ENCODE measurements at places on chromosomes 7 and 10.
A peak's percentile ranks its signal among the peaks of the same experiment; 100 is the strongest.

DNA sequence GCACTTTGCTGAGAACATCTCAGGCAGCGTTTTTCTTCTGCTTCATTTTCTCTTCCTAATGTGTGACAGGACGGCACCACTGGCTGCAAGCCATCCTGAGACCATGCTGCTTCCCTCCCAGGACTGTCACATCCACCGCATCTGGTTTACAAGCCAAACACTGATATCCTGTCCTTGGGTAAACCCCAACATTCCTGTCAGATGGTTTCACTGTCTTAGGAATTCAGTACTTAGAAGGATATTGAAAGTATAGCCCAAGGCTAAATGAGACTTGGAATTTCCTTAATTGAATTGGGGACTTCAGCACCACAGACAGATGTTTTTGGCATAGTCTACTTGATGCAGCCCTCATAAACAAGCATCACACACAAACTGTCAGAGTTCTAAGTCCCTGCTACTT is 74.2 kb upstream of the PLXNA4 start:
- H3K27me3 ChIP-seq = no peaks in the 10 kb centered on the region
- no peak overlapping the region for H3K27ac ChIP-seq
- H3K36me3 ChIP-seq = no peaks in the 10 kb centered on the region
- DNase-seq = no peak
- no peak overlapping the region for H3K4me3 ChIP-seq

DNA sequence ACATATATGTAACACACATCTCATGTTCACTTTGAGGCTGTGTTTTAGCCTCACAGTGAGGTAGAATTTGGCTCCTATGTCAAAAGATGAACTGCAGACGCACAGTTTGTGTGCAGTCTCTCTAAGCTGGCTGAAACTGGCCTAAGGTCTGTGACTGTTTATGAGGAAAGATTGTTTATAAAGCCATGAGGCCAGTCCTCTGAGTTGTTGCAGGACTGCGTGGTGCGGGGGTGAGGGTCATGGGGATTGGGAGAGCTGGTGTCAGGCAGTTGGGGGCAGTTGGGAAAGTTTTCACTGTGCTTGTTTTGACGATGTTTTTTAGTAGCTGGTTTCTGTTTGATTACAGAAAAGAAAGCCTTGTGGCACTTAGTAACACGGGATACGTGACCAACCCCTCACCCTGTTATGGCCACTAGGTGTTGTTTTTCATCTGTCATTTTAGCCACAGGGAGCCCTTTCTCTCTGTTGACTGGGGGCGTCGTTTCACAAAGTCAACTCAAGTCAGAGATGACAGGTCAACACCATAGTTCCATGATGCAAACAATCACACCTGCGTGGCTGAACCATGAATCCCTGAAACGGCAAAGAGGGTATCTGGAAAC is 310.9 kb downstream of the CCDC3 start:
- H3K27ac ChIP-seq = no peak overlapping the region
- no peak overlapping the region for H3K4me3 ChIP-seq
- no peaks in the 10 kb centered on the region for H3K36me3 ChIP-seq
- no peaks in the 10 kb centered on the region for H3K27me3 ChIP-seq
- no peaks in the 10 kb centered on the region for H3K4me1 ChIP-seq

DNA sequence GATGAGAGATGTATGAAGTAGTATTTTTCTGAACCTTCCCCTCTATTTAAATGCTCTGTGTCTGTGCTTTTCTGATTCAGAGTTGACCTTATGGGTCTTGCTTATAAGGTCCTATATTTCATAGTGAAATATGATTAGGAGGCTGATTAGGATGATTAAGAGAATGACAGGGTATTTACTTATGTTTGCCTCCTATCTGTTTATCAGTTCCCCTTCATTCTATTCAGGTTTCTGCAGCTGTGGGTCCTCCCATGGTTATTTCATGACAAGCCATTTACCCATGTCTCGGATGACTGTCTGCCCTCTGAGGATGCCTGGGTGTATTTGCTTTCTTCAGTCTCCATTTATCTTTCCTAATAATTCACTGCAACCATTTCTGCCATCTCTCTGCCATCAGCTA is 16.9 kb downstream of the RPA3 start:
- DNase-seq = no peak
- H3K4me3 ChIP-seq = no peak overlapping the region
- H3K27me3 ChIP-seq = no peaks in the 10 kb centered on the region
- no peak overlapping the region for H3K27ac ChIP-seq

GRCh38 chr10:85643845-85644525 is 722.6 kb downstream of the GRID1 start:
- H3K36me3 ChIP-seq = no peaks in the 10 kb centered on the region
- no peak for DNase-seq
- no peaks in the 10 kb centered on the region for H3K27me3 ChIP-seq

GRCh38 chr10:78331391-78331922 is 297.8 kb downstream of the RPS24 start:
- peak overlapping the region; percentile 67 for H3K27ac ChIP-seq
- H3K4me3 ChIP-seq = no peak overlapping the region
- no peaks in the 10 kb centered on the region for H3K27me3 ChIP-seq

GRCh38 chr10:14740684-14741247 is 33.9 kb downstream of the FAM107B start:
- H3K4me3 ChIP-seq = no peak overlapping the region
- H3K4me1 ChIP-seq = peaks cover 38% of the 10 kb centered on the region
- no peaks in the 10 kb centered on the region for H3K27me3 ChIP-seq
- no peak for DNase-seq
- peak overlapping the region; percentile 92 for H3K27ac ChIP-seq

DNA sequence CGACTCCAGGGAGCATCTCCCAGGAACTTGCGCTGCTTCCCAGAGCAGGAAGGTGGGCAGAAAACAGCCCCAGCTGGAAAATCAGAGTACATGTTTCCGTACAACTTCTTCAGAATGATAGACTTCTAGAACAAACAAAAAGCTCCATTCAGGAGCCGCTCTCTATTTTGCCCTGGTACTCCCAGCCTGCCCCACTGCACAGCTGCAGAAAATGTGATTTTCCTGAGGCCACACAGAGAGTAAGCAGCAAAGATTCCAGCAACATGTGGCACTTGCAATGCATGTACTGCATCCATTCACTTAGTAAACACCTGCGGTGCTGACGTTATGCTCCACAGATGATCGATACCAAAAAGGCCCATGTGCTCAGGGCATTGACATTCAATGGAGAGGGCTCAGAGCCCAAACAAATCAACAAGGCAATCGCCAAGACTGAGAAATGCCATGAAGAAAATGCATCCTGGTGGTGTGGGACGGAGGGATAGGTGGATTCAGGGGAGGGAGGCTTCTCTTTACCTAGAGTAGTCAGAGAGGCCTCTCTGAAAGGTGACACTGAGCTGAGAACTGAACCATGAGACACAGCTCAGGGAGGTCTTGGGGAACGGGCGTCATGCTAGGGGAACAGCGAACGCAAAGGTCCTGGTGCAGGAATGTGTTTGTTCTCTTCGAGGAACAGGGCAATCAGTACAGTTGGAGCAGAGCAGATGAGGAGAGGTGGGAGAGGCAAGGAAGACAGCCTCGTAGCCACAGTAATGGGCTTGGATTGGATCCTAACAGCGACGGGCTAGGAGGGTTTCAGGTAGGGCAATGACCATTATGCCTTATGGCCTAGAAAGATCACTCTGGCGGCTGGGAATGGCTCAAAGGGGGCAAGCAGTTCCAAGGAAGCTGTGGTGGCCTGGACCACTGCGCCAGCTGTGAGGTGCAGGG is 35.3 kb upstream of the DUSP5 start:
- H3K27me3 ChIP-seq = no peaks in the 10 kb centered on the region
- no peak for DNase-seq
- no peaks in the 10 kb centered on the region for H3K36me3 ChIP-seq
- no peaks in the 10 kb centered on the region for H3K4me1 ChIP-seq
- H3K27ac ChIP-seq = no peak overlapping the region

DNA sequence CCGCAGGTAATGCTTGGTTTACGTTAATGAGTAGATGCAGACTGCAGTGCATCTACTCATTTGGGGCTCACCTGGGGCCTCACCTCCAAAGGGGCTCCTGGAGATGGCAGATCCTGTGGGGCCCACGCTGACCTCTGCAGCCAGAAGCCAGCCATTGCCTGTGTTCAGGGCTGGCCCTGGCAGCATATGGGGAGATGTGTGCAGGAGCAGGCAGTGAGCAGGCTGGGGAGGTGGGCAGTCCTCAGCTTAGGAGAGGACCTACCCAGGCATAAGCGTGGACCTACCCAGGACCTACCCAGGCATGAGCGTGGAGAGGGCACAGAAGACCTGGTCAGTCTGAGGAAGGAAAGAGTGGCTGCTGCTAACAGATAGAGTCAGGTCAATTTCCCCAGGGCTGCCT is 178.5 kb downstream of the PTPRN2 start:
- H3K4me3 ChIP-seq = no peak overlapping the region
- H3K4me1 ChIP-seq = no peaks in the 10 kb centered on the region
- H3K36me3 ChIP-seq = no peaks in the 10 kb centered on the region
- DNase-seq = no peak

- H3K4me1 ChIP-seq = no peaks in the 10 kb centered on the region
- no peak for DNase-seq
- no peaks in the 10 kb centered on the region for H3K27me3 ChIP-seq
- no peak overlapping the region for H3K27ac ChIP-seq
- H3K36me3 ChIP-seq = no peaks in the 10 kb centered on the region
Observed at GRCh38 chr10:82969405-82969804, 1094.4 kb downstream of the NRG3 start.

DNA sequence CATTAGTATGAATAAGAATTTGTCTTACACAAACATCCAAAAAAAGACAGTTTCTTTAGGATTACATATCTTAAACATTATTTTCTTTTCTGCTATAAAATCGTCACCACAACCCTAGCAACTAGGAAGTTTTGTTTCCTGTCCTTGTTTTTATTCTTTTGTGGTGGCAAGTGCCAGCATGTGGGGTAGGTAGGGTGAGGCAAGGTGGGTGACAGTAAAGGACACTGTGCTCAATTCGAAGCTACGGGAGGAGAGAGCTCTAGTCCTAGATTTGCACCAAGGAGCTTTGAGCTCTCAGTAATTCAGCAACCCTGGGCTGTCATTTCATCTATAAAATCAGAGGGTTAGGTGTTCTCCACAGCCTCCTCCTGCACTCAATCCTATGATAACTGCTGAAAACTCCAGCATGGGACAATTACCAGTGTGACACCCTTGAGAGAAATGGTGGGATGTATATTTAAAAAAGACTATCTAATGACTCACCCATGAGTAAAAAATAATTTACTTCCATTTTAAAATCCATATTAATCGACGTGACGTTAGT is 187.1 kb downstream of the FAM107B start:
- H3K27me3 ChIP-seq = no peaks in the 10 kb centered on the region
- no peaks in the 10 kb centered on the region for H3K36me3 ChIP-seq
- DNase-seq = no peak
- H3K4me3 ChIP-seq = no peak overlapping the region
- peak overlapping the region; percentile 22 for H3K27ac ChIP-seq

- H3K36me3 ChIP-seq = no peaks in the 10 kb centered on the region
- DNase-seq = no peak
- no peak overlapping the region for H3K27ac ChIP-seq
- H3K27me3 ChIP-seq = no peaks in the 10 kb centered on the region
Observed at GRCh38 chr7:157522954-157523353, 186.2 kb downstream of the DNAJB6 start.

DNA sequence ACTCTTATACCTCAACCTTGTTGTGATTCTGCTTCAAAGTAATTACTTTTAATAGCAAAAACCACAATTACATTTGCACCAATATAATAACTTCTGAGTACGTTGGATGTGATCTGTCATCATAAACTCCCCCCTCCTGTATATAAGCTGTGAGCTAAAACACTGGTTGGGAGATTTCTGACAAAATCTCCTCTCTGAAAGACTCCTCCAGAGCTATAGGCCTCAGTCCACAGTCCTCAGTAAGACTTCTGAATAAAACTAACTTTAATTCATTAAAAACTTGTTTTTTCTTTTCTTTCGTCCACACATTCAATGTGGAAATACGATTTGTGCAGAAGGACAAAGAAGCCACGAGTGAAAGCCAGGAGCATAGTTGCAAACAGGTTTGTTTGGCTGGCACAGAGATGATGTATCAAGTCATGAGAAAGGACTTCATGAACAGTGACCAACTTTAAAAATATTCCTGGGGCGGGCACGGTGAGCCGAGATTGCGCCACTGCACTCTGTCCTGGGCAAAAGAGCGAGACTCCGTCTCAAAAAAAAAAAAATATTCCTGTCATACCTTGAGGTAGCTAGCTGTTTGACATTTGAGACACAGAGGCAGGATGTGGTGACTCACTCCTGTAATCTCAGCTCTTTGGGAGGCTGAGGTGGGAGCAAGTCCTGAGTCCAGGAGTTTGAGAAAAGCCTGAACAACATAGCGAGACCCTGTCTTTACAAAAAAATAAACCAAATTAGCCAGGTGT is 91.1 kb upstream of the ARHGAP21 start:
- H3K27me3 ChIP-seq = no peaks in the 10 kb centered on the region
- no peak overlapping the region for H3K4me3 ChIP-seq
- DNase-seq = no peak
- H3K4me1 ChIP-seq = no peaks in the 10 kb centered on the region
- H3K36me3 ChIP-seq = no peaks in the 10 kb centered on the region
- no peak overlapping the region for H3K27ac ChIP-seq

GRCh38 chr10:43253461-43254198 is 13.2 kb downstream of the RASGEF1A start:
- H3K27me3 ChIP-seq = no peaks in the 10 kb centered on the region
- peak; percentile 55 for DNase-seq
- no peaks in the 10 kb centered on the region for H3K4me1 ChIP-seq
- no peaks in the 10 kb centered on the region for H3K36me3 ChIP-seq
- no peak overlapping the region for H3K4me3 ChIP-seq

GRCh38 chr7:142308918-142309317 is 51.1 kb upstream of the PRSS58 start:
- H3K36me3 ChIP-seq = no peaks in the 10 kb centered on the region
- H3K27me3 ChIP-seq = no peaks in the 10 kb centered on the region
- no peak for DNase-seq
- H3K4me3 ChIP-seq = no peak overlapping the region

DNA sequence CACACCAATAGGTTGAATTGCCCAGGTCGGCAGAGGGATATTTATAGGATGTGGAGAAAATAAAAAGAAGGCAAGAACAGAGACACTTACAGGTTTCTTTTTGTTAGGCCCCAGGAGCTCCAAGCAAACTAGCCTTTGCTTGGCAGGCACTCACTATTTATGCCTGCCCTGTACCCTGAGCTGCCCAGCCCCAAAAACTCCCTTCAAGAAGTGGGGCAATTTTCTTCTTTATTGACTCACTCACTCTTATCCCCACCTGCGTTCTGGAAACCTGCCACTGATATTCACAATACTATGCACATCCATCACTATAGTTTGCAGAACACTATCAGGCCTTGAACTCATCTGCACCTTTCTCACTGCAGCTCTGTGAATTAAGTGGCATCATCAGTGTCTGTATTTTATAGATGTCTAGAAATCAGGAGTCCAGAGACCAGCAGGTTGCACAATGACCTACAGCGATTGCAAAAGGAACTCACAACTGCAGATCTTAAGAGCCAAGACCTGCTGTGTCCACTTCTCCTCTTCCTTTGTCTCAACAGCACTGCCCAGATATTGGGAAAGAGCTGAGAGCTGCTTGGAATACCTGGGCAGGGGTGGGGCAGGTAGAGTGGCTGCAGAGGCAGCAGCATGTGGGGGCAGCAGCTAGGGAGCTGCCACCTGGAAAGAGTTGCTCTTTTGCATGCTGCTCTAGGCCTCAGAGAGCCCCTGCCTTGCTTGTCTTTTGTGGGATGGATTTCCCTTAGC is at the start of gene SFTPD:
SFTPD (minus strand) TSS at position 130 of the 747 bp plus-strand sequence. CDS start 2,446 bp downstream, outside the sequence.
- no peak within 1 kb of the TSS for H3K27ac ChIP-seq
- no peaks in the 10 kb centered on the region for H3K27me3 ChIP-seq
- DNase-seq = no peak
- no peaks in the 10 kb centered on the region for H3K4me1 ChIP-seq
- H3K36me3 ChIP-seq = no peaks in the 10 kb centered on the region

- DNase-seq = no peak
- no peaks in the 10 kb centered on the region for H3K27me3 ChIP-seq
- no peak overlapping the region for H3K4me3 ChIP-seq
- H3K36me3 ChIP-seq = no peaks in the 10 kb centered on the region
Observed at GRCh38 chr10:68462536-68462935, 9.2 kb downstream of the DNA2 start.
